ENCODE measurements at places on chromosomes 2 and 18. TPM values are rescaled to one million over a fixed set of nuclear protein-coding genes. Genes with fewer than 3 reads are reported as not detected.

GRCh38 chr2:52532956-52533355 lies 1234.6 kb upstream of the CHAC2 start:
- H3K4me1 ChIP-seq = no peaks in the 10 kb centered on the region
- DNase-seq = no peak
- H3K27ac ChIP-seq = no peak overlapping the region
- no peaks in the 10 kb centered on the region for H3K36me3 ChIP-seq
- no peak overlapping the region for H3K4me3 ChIP-seq

DNA sequence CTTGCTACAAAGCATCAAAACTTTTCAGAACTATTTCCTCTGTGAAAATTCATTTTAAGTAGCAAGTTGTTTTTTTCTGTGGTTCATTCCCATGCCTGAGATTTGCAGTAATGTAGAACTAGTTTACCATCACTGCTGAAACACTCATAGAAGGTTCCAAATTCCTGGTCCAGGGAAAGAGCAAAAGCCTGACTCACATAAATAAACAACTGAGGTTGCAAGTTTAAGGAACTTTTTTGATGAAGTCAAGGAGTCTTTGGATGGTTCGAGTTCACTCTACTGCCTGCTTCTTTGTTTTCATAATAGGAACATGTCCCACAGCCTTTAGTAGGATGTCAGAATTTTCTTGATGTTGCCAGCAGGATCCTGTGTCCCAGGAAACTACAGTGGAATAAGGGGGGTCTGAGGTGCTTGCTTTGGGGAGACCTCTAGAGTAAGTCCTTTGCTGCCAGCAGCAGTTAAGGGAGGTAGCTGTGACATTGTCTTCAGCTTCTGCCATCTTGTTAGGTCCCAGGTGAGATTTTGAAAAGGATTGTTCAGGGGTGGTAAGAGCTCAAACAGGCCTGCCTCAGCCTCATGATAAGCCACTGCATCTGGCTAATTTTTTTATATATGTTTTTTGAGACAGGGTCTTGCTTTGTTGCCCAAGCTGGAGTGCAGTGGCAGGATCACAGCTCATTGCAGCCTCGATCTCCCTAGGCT lies 43.9 kb downstream of the ACSL3 start:
- H3K27me3 ChIP-seq = no peaks in the 10 kb centered on the region
- H3K36me3 ChIP-seq = peaks cover 9% of the 10 kb centered on the region
- DNase-seq = no peak

The GNAL gene
- total RNA-seq = 2.5 TPM

The CMPK2 gene
- total RNA-seq = 12.6 TPM
